ENCODE measurements at places on chromosomes 5 and 9.

- DNase-seq = no peak
These were observed 25.9 kb downstream of the CSNK1G3 start for GRCh38 chr5:123537845-123538244.

DNA sequence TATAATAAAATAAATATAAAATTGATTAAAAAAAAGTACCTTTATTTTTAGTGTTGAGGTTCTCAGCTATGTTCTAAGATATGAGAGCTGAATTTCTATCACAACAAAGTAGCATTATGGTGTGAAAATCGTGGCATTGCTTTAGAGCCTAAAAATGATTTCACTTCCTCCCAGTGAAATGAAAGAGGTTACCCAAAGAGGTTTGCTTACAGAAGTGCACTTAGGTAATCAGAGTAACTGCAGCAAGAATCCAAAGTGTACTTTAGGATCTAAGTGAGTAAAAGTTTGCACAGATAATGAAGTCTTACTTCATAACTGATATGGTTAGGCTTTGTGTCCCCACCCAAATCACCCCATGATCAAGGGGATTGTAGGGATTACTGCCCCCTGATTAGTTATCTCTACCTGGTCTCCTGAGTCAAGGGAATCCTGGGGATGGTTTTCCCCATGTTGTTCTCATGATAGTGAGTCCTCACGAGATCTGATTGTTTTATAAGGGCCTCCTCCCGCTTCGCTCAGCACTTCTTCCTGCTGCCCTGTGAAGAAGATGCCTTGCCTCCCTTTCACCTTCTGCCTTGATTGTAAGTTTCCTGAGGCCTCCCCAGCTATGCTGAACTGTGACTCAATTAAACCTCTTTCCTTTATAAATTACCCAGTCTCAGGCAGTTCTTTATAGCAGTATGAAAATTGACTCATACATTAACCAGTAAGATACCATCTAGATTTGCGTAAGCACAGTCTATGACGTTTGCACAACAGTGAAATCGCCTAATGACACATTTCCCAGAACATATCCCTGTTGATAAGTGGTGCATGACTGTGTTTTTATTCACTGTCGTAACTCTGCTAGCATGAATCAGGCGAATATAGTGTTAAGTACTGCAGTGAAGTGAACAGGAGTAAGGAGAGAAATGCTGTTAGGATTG, 40.3 kb upstream of the LRRC70 start:
- DNase-seq = no peak

- DNase-seq = no peak
These were observed 311.9 kb downstream of the IRX2 start for GRCh38 chr5:2439608-2440007.

- DNase-seq = no peak
These were observed 14.3 kb downstream of the JADE2 start for GRCh38 chr5:134539732-134540131.

- no peak for DNase-seq
These were observed 158.0 kb downstream of the DMRT2 start for GRCh38 chr9:1208157-1208556.

GRCh38 chr9:36320466-36320865, 62.2 kb upstream of the GNE start:
- DNase-seq = no peak

DNA sequence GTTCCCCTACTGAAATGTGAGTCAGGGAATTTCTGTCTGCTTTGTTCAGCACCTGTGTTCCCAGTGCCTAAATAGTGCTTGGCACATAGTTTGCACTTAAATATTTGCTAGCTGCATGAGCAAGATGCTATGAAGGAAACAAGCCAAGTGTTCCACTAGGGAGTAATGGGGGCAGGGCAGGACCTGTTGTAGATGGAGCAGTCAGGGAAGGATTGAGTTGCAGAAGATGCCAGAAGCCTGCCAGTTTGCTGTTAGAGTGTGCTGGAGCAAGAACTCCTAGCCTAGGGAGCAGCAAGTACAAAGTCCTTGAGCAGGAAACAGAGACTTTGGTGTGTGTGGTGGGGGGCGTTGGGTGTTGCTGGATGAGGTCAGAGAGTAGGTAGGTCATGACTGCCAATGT, 87.5 kb downstream of the DAB2IP start:
- no peak for DNase-seq

DNA sequence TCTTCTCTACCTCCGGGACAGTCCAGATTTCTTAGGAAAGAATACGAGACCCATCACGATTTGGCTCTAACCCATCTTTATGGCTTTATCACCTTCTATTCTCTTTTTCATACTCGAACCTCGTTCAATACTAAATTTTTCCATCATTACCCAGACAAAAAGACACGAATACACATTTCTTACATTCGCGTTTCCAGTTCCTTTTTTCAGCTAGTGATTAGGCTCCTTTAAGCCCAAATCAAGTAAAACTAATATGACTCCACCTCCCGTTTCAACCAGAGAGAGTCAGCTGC, 506 bp downstream of the ZBTB6 start:
- no peak for DNase-seq
